PC-3 (cell line): ENCODE measurements at places on chromosomes 1 and 21. TPM values are rescaled to one million over a fixed set of nuclear protein-coding genes. Genes with fewer than 3 reads are reported as not detected.
A peak's percentile ranks its signal among the peaks of the same experiment; 100 is the strongest.

PSMD4 gene
- 404 and 469 TPM in 2 replicates for total RNA-seq

GRCh38 chr1:3879787-3880428 is 20.2 kb downstream of the C1orf174 start:
- DNase-seq = no peak

- no peak for DNase-seq
These were observed 8.5 kb upstream of the S100B start for GRCh38 chr21:46613391-46613790.

DNA sequence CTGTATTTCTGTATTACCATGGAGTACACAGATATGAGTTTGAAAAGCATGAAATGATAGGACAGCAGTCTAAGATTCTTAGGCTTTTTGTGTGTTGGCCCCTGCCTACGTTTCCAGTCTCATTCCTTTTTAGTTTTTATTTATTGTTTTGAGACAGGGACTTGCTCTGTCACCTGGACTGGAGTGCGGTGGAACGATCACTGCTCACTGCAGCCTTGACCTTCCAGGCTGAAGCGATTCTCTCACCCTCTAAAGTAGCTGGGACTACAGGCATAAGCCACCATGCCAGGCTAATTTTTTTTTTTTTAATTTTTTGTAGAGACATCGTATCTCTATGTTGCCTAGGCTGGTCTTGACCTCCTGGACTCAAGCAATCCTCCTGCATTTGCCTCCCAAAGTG is 3.8 kb downstream of the RAVER2 start:
- no peak for DNase-seq

DNA sequence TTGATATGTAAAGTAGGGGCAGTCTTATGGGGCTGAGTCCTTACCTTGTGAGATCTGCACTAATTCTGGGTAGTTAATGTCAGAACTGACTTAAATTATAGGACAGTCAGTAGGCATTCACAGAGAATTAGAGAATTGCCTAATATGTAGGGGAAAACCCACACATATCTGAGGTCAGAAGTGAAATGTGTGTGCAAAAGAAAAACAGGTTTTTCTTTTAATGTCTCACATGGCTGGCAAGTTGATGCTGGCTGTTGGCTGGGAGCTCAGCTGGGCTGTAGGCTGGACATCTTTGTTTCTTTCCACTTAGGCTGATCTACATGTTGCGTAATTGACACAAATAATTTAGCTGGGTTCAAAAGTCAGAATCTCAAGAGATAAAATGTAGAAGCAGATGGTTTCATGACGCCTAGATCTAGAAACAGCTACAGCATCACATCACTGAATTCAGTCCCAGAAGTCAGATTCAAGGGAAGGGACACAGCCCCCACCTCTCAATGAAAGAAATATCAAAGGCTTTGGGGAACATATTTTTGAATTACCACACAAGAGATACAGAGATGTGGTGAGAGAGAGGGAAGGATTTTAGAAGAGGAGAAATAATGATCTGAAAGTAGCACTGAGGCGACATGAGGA is 98.9 kb downstream of the TNFSF18 start:
- peak; percentile 65 for DNase-seq

GRCh38 chr1:231527586-231528171 is 790 bp upstream of the TSNAX start:
- DNase-seq = peak; percentile 19
